ENCODE measurements at places on chromosomes 2 and 18.

DNA sequence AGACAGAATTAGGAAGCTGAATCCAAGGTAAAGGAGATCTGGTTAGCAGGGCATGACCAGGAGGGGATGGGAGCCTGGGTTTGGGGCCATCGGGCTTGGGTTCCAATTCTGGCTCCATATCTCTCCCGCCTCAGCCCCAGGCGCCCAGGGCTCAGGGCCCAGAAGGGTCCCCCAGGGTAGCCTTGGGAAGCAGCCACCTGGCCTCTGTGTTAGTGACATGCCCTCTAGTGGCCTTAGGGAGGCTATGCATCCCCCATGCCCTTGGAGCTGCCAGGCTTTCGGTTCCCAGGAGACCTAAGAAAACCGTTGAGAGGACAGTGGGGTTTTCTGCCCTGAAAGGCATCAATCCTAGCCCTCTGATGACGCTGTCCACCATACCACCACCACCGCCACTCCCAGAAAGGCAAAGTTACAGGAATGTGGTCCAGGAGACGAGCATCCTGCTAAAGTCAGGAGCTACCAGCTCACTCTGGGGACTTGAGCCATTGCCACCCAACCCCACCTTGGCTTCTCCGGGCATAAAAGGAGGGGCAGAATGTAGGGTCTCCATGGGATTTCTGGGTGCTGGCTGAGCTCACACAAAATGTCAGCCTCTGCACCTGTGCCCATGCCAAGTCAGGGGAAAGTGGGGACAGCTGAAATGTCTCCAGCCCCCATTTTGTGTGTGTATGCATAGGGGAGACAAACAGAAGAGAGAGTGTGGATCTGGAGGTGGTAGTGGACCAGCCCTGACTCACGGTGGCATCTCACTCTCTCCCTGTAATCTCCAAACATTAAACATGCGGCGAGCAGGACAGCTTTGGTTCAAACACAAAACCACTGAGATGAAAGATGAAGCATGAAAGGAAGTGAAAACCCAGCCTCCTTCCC lies 56.5 kb downstream of the EMX1 start:
- peak; percentile 76 for DNase-seq

DNA sequence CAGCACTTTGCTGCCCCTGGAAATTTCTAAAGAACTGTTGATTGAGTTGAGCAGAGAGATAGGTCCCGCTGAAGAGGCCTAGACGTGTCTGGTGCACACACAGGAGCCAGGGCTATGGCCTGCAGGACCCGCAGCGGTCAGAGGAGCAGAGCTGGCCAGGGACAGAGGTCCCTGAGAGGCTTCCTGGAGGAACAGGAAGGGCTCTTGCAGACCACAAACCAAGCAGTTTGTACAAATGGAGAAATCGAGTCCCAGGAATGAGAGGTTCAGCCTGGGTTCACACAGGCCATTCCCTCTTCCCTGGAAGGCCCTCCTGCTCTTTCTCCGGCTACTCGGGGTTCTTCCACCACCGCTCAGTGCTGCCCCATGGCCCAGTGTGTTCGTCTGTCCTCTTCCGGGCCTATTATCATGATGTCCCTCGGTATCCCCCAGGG lies 1.2 kb upstream of the BIN1 start:
- DNase-seq: no peak

DNA sequence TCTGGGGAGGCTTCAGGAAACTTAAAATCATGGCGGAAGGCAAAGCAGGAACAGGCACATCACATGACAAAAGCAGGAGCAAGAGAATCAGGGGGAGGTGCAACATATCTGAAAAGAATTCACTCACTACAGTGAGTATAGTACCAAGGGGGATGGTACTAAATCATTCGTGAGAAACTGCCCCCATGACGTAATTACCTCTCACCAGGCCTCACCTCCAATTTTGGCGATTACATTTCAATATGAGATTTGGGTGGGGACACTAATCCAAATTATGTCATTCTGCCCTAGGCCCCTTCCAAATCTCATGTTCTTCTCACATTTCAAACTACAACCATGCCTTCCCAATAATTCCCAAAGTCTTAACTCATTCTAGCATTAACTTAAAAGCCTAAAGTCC lies 740.8 kb upstream of the SOX11 start:
- no peak for DNase-seq

- peak; percentile 3 for DNase-seq
These were observed 423.8 kb upstream of the MEX3C start for GRCh38 chr18:51621113-51621863.
